ENCODE measurements at places on chromosomes 16 and 17.

DNA sequence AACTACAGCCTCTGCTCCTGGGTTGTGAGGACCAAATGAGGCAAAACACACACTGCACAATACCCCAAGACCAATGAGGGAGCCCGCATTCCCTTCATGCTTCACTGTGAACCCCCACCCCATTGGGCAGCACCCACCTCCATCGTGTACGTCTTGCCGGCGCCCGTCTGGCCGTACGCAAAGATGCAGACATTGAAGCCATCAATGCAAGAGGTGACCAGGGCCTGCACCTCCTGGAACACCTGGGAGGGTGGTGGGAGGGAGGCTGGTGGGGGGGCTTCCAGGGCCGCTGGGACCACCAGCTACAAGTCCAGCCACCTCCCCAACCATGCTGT, 28.4 kb downstream of the KATNB1 start:
- DNase-seq: no peak

- DNase-seq: no peak
These were observed 14.7 kb upstream of the ZCCHC14 start for GRCh38 chr16:87507351-87508069.

DNA sequence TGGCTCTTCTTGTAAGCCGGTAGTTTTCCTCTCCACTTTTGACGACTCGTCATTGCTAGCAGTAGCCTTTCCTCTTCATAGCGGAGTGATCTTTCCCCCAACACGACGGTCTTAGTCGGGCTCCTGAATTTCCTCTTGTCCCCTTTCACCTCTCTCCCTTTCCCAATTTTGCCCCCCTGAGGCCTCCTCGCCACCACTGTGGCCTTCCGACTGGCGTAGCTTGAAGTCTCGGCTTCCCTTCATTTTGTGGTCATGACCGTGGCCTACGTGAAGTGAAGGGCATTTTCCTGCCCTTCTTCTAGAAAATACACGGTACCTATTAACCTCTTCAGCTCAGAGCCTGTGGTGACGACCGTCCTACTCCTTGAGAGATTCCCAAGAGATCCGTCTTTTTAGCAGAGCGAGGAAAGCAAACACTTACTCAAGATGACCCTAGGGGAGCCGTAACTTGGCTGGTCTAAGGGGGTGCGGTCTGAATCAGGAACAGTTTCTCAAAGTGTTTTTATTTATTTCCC, 787 bp downstream of the PRKAR1A start:
- DNase-seq: no peak

DNA sequence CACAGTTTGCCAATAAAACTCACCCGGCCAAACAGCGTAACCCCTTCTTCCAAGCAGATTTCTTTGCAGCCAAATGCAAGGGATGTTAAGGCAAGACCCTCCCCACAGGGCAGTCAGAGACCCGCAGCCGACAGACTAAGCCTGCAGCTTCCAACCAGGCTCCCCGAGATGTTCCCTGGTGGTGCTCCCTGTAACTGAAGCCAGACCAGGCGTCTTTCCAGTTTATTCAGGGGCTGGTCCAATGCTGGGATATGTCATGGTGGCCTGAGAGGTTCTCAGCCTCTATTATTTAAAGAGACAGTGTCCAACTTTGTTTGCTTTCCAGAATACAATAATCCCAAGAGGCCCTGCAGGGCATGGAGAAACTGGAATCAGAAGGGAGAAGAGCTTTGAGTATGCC, at the start of gene PMP22:
PMP22 (minus strand) TSS at position 196 of the 400 bp plus-strand sequence. CDS start 4,599 bp downstream, outside the sequence.
- DNase-seq: no peak

GRCh38 chr16:64754279-64754678, 367.6 kb downstream of the CDH11 start:
- DNase-seq: no peak

GRCh38 chr17:40461732-40462342, 18.6 kb downstream of the IGFBP4 start:
- no peak for DNase-seq

DNA sequence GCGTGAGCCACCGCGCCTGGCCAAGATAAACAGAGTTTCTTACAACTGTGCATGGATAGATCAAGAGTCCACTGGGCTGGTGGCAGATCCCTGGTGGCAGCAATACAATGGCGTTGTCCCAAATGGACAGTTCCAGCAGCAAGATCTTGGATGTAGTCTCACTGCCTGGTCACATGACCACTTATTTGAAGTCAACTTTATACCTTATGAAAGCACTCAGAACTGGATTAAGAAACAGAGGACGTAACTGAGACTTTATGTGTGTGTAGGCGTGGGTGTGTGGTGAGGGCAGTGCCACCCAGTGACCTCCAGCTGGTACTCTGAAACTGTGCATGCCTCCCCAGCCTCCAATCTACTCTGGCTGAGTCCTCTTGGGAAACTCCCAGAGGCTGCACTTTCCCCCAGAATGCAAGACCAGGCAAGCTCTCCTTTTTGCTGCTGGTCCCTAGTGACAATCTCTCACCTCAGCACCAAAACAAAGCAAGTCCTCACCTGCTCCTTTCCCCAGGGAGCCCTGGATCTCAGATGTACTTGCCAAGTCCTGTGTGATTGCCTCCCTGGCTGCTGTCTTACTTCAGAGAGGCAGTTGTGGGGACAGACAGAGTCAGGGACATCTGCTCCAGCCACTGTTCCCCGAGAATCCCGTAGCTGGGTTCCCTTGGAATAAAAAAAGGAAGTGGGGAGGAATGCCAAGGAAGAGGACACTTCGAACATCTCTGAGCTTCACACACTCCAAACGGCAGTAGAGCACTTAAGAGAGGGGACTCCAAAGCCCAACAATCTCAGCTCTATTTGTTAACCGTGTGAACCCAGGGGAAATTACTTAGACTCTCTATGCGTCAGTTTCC, 11.7 kb upstream of the ST6GALNAC2 start:
- no peak for DNase-seq

GRCh38 chr16:24507959-24508480, 31.3 kb upstream of the RBBP6 start:
- DNase-seq: no peak

DNA sequence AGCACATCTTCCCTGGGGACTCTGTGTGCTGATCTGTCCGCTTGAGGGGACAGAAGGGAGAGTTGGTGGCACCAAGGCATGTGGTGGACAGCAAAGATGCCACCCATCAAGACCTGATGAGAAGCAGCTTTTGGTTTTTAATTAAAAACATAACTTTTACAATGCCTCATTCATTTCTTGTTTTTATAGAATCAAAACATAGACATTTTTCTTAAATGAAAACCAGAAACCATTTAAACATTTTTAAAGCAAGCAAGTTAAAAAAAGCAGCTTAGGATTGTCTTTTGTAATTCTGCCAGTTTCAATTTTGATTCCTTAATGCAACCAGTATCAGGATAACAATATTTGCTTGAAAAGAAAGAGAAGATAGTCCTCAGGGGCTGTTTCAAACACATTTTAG, 123.7 kb upstream of the AXIN2 start:
- DNase-seq: no peak

DNA sequence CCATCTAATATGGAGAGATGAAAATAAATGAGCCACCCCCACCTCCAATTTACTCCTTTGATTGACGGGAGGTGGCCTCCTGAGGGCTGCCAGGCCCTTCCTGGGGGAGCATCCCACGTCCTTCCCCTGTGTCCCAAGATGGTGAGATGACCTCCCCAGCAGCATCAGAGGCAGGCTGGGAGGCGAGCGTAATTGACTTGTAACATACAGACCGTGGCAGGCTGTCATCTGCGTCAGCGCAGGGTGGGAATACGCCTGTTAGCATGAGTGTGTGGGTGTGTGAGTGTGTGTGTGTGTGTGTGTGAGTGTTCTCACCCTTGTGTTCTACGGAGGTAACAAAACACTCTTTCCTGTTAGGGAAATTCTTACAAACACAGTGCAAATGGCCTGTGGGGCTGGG, 156.9 kb upstream of the CIBAR2 start:
- no peak for DNase-seq

DNA sequence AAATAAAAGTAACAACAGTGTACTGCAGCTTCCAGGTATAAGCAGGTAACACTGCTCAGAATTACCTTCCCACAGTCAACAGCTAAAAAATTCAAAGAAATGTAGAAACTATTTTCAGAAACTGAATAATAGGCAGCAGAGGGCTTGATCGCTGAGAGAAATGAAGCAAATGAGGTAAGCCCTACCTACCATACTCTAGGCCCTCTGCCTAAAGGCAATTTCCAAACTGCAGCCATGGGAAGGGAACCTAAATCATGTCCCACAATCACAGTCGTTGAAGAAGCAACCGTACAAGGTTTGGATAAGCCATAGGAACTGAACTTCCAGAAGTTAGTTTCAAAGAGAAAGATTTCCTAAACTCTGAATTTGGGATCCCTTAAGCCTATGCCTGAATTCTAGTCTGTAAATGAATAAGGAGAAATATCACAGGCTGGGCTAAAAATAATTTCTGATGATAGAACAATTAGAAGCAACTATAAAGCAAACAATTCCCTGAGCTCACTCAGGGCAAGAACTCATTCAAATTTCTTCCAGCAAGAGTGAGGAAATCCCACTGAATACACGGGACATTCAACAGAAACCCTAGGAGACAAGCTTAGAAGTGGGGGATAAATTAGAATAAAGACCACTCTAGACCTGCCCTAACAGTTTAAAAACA, 24.5 kb downstream of the NCOR1 start:
- DNase-seq: no peak

DNA sequence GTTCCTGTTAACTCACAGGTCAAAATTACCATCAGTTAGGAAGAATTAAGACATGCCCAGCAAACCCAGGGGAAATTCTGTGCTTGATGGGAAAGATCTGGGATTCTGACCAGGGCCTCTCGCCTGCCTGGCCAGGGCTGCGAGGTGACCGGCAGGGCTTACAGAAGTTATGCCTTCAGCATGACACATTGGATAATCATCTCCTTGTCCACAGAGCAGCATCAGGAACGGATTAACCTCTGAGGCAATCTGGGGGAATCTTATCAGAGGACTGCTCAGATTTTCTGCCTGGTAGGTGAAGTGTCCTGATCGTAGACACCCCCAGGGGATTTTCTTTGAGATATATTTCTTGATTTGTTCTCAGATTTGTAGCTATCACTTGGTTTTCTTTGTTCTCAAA, 172.5 kb downstream of the HS3ST3A1 start:
- no peak for DNase-seq

- DNase-seq: no peak
These were observed 11.7 kb downstream of the ZFHX3 start for GRCh38 chr16:73036074-73036826.

DNA sequence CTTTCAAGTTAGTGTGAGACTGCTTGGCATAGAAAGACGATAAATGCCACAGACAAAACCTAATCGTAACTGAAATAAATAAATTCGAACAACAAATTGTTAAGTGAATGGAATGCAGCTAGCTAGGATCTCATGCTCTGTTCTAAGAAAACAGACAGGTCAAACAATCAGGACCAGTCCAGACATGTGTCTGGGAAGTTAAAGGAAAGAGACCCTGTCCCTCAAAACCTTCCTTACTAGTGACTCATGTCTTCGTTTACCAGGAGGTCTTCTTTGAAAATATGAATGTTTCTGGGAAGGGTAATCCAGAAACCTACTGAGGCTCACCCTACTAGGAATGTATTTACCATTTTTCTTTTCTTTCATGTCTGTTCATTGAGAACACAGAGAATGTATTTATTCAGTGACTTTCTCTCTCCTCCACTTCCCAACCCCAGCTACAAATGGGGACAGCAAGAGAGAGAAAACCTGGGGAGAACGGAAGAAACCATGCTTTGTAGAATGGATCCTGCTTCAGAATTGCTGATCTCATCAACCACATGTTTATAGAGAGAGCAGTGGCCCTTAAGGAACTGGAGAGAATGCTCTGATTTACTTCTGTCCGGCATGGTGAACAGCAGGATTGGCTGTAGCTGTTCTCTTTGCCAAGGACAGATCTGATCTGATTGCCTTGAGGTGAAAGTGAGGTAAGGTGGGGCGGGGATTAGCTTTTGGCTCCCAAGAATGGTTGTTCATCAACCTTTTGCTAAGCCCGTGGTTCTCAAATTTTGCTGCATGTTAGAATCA, 39.4 kb upstream of the DHX8 start:
- no peak for DNase-seq

- no peak for DNase-seq
These were observed 9.9 kb downstream of the PPY start for GRCh38 chr17:43932357-43932756.

DNA sequence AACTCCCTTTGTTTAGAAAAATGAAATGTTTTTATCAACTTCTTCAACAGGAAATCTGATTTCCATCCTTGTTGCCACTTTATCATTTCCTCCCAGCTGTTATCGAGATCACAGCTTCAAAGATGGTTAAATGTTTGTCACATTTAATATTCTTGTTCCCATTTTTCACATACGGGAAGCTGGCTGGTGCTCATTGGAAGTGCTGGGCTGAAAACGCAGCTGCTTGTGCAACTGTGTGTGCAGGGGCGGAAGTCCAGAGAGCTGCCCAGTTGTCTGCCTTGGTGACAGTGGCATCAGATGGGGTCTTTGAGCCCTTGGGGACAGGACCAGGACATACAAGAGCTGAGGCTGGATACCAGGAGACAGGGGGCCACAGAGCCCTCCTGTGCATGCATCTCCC, 549.2 kb upstream of the CDH11 start:
- no peak for DNase-seq

DNA sequence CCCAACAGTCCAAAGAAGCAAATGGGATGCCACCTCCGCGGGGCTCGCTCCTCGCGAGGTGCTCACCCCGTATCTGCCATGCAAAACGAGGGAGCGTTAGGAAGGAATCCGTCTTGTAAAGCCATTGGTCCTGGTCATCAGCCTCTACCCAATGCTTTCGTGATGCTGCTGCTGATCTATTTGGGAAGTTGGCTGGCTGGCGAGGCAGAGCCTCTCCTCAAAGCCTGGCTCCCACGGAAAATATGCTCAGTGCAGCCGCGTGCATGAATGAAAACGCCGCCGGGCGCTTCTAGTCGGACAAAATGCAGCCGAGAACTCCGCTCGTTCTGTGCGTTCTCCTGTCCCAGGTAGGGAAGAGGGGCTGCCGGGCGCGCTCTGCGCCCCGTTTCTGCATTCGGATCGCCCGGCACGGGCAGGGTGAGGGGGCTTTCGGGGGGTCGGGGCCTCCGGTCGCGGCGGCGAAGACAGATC, at the start of gene CDH13:
CDH13 (plus strand) TSS at position 179 of the 471 bp plus-strand sequence.
- DNase-seq: no peak
